ENCODE measurements at places on chromosomes 3 and 15. TPM values are rescaled to one million over a fixed set of nuclear protein-coding genes. Genes with fewer than 3 reads are reported as not detected.

Gene MAN2C1
- total RNA-seq, result 120 TPM

Gene PDE8A
- total RNA-seq, result 62.0 TPM

Gene SI
- total RNA-seq, result not detected

Gene SERINC4
- total RNA-seq, result not detected

Gene FANCD2OS
- not detected for total RNA-seq

Gene CAND2
- 4.8 TPM for total RNA-seq

Gene RPS17
- 2,156 TPM for total RNA-seq

- H3K4me3 ChIP-seq, result peak overlapping the region; percentile 54
- peaks cover 36% of the 10 kb centered on the region for H3K4me1 ChIP-seq
- no peaks in the 10 kb centered on the region for H3K27me3 ChIP-seq
- peaks cover 13% of the 10 kb centered on the region for H3K36me3 ChIP-seq
- peak overlapping the region; percentile 85 for H3K27ac ChIP-seq
- peak; percentile 98 for DNase-seq
Measured at GRCh38 chr3:120497336-120497735, 46.5 kb upstream of the FSTL1 start.

GRCh38 chr3:185532901-185533300 is 19.5 kb downstream of the LIPH start:
- no peaks in the 10 kb centered on the region for H3K36me3 ChIP-seq
- no peaks in the 10 kb centered on the region for H3K27me3 ChIP-seq
- H3K4me3 ChIP-seq, result no peak overlapping the region
- no peak overlapping the region for H3K27ac ChIP-seq
- peaks cover 11% of the 10 kb centered on the region for H3K4me1 ChIP-seq

- H3K36me3 ChIP-seq, result no peaks in the 10 kb centered on the region
- no peak overlapping the region for H3K4me3 ChIP-seq
- no peak overlapping the region for H3K27ac ChIP-seq
- H3K27me3 ChIP-seq, result no peaks in the 10 kb centered on the region
Measured at GRCh38 chr3:30751610-30752299, 142.7 kb downstream of the GADL1 start.

DNA sequence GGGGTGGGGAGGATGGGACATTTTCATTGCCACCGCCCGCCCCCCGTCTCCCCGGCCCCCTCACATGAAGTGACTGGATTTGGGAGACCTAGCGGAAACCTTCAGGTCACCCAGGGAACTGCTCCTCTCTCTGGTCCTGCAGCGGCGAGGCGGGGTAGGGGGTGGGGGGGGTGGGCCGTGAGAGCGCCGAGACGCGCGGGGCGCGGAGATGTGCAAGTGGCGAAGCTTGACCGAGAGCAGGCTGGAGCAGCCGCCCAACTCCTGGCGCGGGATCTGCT is 712 bp upstream of the MME start:
- DNase-seq, result no peak
- no peak overlapping the region for H3K27ac ChIP-seq
- H3K27me3 ChIP-seq, result peaks cover 30% of the 10 kb centered on the region
- peak overlapping the region; percentile 82 for H3K4me3 ChIP-seq
- H3K36me3 ChIP-seq, result no peaks in the 10 kb centered on the region
- peaks cover 8% of the 10 kb centered on the region for H3K4me1 ChIP-seq

- H3K27ac ChIP-seq, result no peak overlapping the region
- no peaks in the 10 kb centered on the region for H3K36me3 ChIP-seq
- no peak overlapping the region for H3K4me3 ChIP-seq
- H3K4me1 ChIP-seq, result no peaks in the 10 kb centered on the region
Measured at GRCh38 chr3:194306109-194306686, 44.9 kb downstream of the CPN2 start.

- DNase-seq, result peak; percentile 82
- H3K36me3 ChIP-seq, result no peaks in the 10 kb centered on the region
- H3K27me3 ChIP-seq, result no peaks in the 10 kb centered on the region
- H3K4me3 ChIP-seq, result no peak overlapping the region
- no peak overlapping the region for H3K27ac ChIP-seq
- peaks cover 13% of the 10 kb centered on the region for H3K4me1 ChIP-seq
Measured at GRCh38 chr15:71532994-71533393, 277.4 kb upstream of the NR2E3 start.

DNA sequence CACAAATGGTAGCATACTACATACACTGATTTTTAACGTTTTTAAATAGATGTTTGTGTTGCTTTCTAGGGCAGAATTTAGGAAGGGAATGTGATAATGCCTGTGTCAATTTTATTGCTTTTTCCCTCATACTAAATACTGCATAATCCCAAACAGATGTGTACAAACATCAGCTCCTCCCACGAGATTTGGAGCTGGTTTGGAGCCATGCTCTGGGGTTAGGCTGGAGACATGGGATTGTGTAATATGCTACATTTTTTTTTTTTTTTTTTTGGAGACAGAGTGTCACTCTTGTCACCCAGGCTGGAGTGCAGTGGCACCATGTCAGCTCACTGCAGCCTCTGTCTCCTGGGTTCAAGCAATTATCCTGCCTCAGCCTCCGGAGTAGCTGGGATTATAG is 80.1 kb downstream of the EBLN2 start:
- no peak overlapping the region for H3K27ac ChIP-seq
- no peaks in the 10 kb centered on the region for H3K4me1 ChIP-seq
- no peak for DNase-seq
- H3K27me3 ChIP-seq, result peaks cover 79% of the 10 kb centered on the region
- H3K36me3 ChIP-seq, result no peaks in the 10 kb centered on the region

DNA sequence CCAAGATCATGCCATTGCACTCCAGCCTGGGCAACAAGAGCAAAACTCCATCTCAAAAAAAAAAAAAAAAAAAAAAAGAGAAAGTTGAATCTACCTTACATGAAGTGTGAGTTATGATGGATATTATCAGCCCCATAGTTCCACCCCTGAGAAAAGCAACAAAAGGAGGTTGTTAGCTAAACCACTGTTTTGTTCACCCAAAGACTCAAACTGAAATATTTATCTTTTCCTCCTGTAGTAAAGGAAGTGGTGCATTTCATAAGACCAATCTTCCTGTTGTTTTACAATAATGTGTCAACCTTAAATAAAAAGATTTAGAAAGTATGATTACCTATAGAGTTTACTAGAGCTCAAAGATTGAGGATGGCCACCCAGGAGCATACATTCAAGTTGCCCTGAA is 18.7 kb upstream of the TRMT10C start:
- H3K36me3 ChIP-seq, result no peaks in the 10 kb centered on the region
- H3K4me1 ChIP-seq, result no peaks in the 10 kb centered on the region
- H3K27ac ChIP-seq, result no peak overlapping the region
- H3K27me3 ChIP-seq, result no peaks in the 10 kb centered on the region

- H3K27me3 ChIP-seq, result no peaks in the 10 kb centered on the region
- H3K36me3 ChIP-seq, result peaks cover 1% of the 10 kb centered on the region
- H3K4me1 ChIP-seq, result peaks cover 32% of the 10 kb centered on the region
Measured at GRCh38 chr15:90422043-90422442, 34.0 kb downstream of the IQGAP1 start.

- no peak overlapping the region for H3K4me3 ChIP-seq
- H3K4me1 ChIP-seq, result peaks cover 4% of the 10 kb centered on the region
- no peak overlapping the region for H3K27ac ChIP-seq
- H3K27me3 ChIP-seq, result no peaks in the 10 kb centered on the region
Measured at GRCh38 chr15:47801522-47801921, 84.2 kb downstream of the SEMA6D start.

- no peak overlapping the region for H3K4me3 ChIP-seq
- H3K27ac ChIP-seq, result no peak overlapping the region
- peaks cover 4% of the 10 kb centered on the region for H3K4me1 ChIP-seq
- no peaks in the 10 kb centered on the region for H3K36me3 ChIP-seq
- H3K27me3 ChIP-seq, result no peaks in the 10 kb centered on the region
Measured at GRCh38 chr15:38814891-38815290, 250.3 kb upstream of the RASGRP1 start.

GRCh38 chr3:50539356-50540286 is 27.9 kb downstream of the C3orf18 start:
- H3K27me3 ChIP-seq, result peaks cover 31% of the 10 kb centered on the region
- H3K4me1 ChIP-seq, result no peaks in the 10 kb centered on the region
- H3K36me3 ChIP-seq, result no peaks in the 10 kb centered on the region
- H3K27ac ChIP-seq, result no peak overlapping the region
- no peak for DNase-seq
- no peak overlapping the region for H3K4me3 ChIP-seq

GRCh38 chr15:31273258-31273941 is 53.2 kb upstream of the KLF13 start:
- no peak overlapping the region for H3K27ac ChIP-seq
- H3K4me3 ChIP-seq, result no peak overlapping the region
- H3K36me3 ChIP-seq, result no peaks in the 10 kb centered on the region
- H3K27me3 ChIP-seq, result no peaks in the 10 kb centered on the region
- H3K4me1 ChIP-seq, result no peaks in the 10 kb centered on the region

Data from PC-3 (cell line).